ENCODE measurements at places on chromosomes 6 and 20. TPM values are rescaled to one million over a fixed set of nuclear protein-coding genes. Genes with fewer than 3 reads are reported as not detected.

TREM1 gene
- 0.57 TPM for total RNA-seq

HMGCLL1 gene
- total RNA-seq, result 0.32 TPM

SOX18 gene
- total RNA-seq, result 37.4 TPM

MAP1LC3A gene
- total RNA-seq, result 39.5 TPM

GPLD1 gene
- total RNA-seq, result 0.88 TPM

EFCAB8 gene
- total RNA-seq, result not detected

SYCP2L gene
- 0.60 TPM for total RNA-seq
